ENCODE measurements at places on chromosomes 1 and 21.

GRCh38 chr1:233998891-233999290 lies 94.4 kb downstream of the SLC35F3 start:
- DNase-seq, result no peak

DNA sequence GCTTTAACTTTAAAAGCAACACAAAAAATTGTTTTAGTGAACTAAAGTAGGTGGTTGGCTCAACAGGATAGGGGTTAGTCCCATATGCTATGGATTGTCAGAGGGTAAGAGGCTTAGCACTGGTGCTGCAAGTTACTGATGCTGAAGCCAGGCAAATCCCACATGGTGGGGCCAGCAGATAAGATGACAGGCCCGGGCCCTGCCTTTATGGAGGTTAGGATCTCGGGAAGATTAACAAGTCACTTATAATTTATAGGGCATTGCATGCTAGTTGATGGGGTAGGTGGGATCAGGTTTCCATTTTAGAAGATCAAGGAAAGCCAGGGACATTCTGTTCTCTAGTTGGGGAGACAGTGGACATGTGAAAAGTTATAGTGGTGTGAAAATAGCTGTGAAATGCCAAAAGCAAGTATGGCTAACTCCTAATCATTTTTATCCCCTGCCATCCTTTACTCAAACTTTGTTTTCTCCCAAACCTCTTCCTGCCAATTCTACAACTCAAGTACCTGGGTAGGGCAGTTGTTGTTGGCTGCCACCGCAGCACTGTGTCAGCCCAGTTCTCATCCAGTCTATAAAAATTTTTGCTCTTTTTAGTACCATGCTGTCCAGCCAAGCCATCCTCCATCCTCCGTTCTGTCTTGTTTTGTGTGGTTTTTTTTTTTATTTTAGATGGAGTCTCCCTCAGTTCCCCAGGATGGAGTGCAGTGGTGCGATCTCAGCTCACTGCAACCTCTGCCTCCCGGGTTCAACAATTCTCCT lies 10.3 kb downstream of the CHAF1B start:
- DNase-seq, result no peak

DNA sequence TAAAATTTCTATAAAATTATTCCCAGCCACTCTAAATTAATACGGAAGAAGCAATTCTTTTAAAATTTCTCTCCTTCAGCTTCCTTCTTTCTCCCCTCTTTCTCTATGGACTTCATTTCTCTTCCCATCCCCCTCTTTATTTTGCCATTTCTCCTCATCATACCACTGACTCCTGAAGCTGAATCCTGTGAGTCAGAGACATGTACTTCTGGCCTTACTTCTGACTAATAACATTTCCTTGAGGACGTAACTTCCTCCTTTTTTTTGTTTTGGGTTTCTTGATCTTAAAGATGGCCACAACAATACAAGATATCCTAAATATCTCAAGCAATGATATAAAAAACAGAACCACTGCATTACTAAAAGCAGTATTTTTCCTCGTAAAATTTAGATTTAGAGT lies 63.6 kb upstream of the DENND1B start:
- no peak for DNase-seq

DNA sequence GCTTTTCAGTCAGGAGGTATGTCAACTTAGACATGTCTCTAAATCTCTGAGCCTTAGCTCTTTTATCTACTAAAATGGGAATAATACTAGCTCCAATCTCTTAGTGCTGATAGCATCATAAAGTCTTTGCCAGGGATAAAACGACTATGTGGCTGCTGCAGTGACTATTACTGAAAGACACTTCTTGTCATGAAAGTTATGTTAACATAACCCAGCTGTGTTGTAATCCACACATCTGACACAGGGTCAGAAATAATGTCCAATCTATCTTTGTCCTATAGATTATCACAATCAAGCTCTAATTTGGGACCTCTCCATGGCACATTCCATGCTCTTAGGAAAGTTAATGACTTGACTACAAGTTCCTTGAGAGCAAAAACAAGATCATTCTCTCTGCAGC lies 62.8 kb downstream of the JAK1 start:
- no peak for DNase-seq

DNA sequence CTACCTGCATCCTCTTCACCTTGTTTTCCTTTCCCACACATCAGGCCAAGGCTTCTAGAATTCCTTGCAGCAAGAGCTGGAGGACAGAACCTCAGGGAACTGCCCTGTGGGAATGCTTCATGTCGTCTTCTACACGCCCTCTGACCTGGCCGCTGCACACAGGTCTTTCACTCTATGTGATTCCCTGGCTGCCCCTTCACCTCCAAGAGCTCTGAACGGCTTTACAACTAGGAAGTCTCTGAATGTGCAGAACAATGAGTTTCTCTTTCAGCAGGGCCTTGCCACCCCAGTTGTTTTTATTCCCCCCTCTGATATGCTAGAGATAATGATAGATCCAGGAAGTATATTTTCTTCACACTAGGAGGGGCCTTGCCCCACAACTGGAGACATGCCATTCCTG lies 142.6 kb downstream of the CLIC6 start:
- DNase-seq, result no peak

- DNase-seq, result no peak
Measured at GRCh38 chr1:27049607-27050006, 37.0 kb upstream of the TENT5B start.

- no peak for DNase-seq
Measured at GRCh38 chr1:154746622-154747299, 123.3 kb downstream of the KCNN3 start.

GRCh38 chr1:234069760-234070159 lies 165.3 kb downstream of the SLC35F3 start:
- no peak for DNase-seq

DNA sequence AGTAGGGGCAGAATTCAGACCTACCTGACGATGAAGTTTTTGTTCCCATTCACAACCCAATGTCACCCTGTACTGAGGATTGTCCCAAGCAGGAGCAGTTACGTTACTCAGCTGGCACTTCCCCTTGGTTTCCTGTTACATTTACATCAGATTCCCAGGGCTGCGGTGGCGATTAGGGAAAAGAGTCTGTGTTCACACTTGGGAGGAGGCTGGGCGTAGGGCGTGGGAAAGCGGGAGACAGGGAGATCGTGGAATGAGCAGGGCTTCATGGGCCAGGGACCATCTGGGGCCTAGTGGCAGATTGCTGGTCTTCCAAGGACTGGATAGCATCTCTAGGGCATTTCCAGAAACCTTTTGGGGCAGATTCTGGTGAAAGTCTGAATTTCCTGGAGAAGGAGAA lies 39.0 kb downstream of the TBX19 start:
- no peak for DNase-seq

- no peak for DNase-seq
Measured at GRCh38 chr1:99557546-99558202, 88.2 kb upstream of the PALMD start.

- no peak for DNase-seq
Measured at GRCh38 chr1:2631136-2632050, 1.4 kb downstream of the MMEL1 start.

GRCh38 chr1:174969977-174970376 lies 29.8 kb upstream of the CACYBP start:
- no peak for DNase-seq
